ENCODE measurements at places on chromosomes 16 and 17. TPM values are rescaled to one million over a fixed set of nuclear protein-coding genes. Genes with fewer than 3 reads are reported as not detected.

The GRAPL gene
- total RNA-seq: not detected

The SNX20 gene
- total RNA-seq: not detected

The PARN gene
- 34.6 TPM for total RNA-seq

The TXNDC11 gene
- 45.1 TPM for total RNA-seq

The FAM234A gene
- 48.7 TPM for total RNA-seq

The ELAC2 gene
- 108 TPM for total RNA-seq

All from A549 treated with ZK216348 at 1 μM for 4 hours (cell line).